ENCODE measurements at places on chromosomes 1 and 21. TPM values are rescaled to one million over a fixed set of nuclear protein-coding genes. Genes with fewer than 3 reads are reported as not detected.

The CDKN2C gene
- total RNA-seq: 11.4 TPM

The FUCA1 gene
- 9.8 TPM for total RNA-seq

The CLDN17 gene
- total RNA-seq: not detected

The KIFAP3 gene
- total RNA-seq: 12.1 TPM

The PLA2G2C gene
- not detected for total RNA-seq

The CTBS gene
- total RNA-seq: 6.4 TPM

The TMEM61 gene
- total RNA-seq: 0.99 TPM

The TRIM17 gene
- total RNA-seq: not detected

The CHODL gene
- not detected for total RNA-seq

The PPFIA4 gene
- total RNA-seq: 0.54 TPM

The KLHDC7A gene
- 1.3 TPM for total RNA-seq

The COL6A2 gene
- total RNA-seq: 17.7 TPM

The FAM167B gene
- total RNA-seq: 0.45 TPM
